ENCODE measurements at places on chromosomes 2 and 18.

GRCh38 chr2:233453111-233453915 is 99.0 kb downstream of the DGKD start:
- DNase-seq = no peak

GRCh38 chr2:33291278-33292013 is 185.0 kb upstream of the RASGRP3 start:
- DNase-seq = no peak

GRCh38 chr2:101150306-101151145 is 656 bp downstream of the TBC1D8 start:
- no peak for DNase-seq

DNA sequence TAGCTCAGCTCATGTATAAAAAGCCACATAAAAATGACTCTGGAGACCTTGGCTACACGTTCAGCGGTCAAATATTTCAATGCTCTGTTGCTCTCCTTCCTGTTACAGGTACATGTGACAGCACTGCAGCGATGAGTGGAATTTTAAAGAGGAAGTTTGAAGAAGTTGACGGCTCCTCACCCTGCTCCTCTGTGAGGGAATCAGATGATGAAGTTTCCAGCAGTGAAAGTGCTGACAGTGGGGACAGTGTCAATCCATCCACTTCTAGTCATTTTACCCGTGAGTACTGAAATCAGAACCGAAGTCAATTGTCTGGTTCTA is 125.4 kb downstream of the CSRNP3 start:
- DNase-seq = no peak

GRCh38 chr2:98648451-98648850 is 40.1 kb downstream of the UNC50 start:
- DNase-seq = no peak

- DNase-seq = no peak
Measured at GRCh38 chr2:241539616-241540374, 18.8 kb upstream of the BOK start.

- peak; percentile 92 for DNase-seq
Measured at GRCh38 chr2:127408004-127408806, 10.0 kb upstream of the PROC start.

DNA sequence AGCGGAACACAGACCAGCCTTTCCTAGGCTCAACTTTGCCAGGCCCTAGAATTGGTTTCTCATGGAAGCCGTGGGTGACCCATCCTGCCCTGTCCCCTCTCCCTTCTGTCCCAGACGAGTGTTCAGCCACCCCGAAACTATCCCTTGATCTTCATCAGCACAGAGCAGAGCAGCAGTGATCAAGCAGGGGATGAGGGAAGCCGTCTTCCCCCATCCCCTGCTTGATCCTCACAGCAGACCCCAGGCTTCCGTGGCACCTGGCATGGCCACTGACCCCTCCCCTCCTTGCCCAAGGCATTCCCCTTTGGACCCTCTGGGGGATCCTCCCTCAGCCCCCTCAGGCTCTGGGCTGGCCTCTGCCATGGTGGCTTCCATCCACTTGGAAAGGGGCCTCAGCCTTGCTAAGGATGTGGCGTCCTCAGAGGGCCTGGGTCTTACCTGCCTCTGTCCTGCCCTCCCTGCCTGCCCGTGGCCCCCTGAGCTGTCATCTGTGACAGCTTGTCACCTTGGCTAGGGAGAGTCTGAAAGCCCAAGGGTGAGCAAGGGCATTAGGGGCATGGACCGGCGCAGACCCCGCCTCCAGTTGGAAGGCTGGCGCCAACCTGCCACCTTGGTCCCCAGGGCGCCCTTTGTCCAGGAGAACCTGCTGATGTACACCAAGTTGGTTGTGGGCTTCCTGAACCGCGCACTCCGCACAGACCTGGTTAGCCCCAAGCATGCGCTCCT is 10.4 kb upstream of the CCDC74A start:
- no peak for DNase-seq

- no peak for DNase-seq
Measured at GRCh38 chr2:8851811-8852560, 14.6 kb upstream of the KIDINS220 start.

GRCh38 chr2:96887493-96888012 is 17.7 kb upstream of the SEMA4C start:
- DNase-seq = no peak

- no peak for DNase-seq
Measured at GRCh38 chr18:63004466-63005089, 289.2 kb downstream of the PHLPP1 start.

GRCh38 chr18:72846736-72847533 is 20.9 kb downstream of the NETO1 start:
- no peak for DNase-seq

DNA sequence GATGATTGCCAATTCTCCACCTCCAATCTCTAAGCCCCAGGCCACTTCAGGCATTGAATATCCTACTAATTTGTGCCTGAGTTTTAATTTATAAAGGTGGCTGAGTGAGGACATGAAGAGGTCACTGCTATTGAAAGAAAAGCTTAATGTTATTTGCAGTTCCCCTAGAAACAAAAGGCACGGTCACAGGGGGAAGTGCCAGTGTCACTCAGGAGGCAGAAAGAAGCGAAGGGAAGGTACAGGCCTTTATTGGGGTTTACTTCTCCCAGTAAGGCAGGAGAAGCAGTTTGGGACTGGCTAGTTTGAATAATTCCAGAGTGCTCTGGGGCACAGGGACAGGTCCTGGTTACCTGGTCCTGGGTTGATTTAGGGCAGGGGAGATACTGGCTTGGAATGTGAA is 1.7 kb upstream of the ABHD1 start:
- DNase-seq = no peak

DNA sequence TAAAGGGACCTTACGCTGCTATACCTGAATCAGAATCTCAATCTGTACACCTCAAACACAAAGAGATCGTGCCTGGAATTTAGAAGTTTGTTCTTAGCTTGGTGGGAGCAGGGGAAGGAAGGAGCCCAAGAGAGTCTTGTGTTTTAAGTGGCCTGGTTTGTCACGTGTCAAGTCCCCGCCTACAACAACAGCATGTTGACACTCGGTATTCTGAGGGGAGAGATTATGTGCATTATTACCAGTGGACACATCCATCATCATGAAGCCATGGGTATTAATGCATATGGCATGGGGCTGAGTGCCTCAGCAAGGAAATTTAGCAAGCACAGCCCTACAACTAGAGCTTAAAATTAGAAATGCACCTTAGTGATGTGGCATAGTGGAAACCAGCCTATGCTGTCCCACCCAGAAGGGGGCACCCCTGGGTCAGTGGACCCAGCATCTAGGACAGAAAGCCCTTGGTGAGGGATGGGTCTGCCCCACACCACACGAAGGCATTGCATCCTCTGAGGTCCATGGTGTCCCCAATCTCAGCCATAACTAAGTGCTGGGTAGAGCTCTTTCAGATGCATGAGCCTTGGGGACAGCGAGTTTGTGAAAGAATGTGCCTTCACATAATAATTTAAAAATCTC is 138.7 kb downstream of the MGAT5 start:
- DNase-seq = no peak

DNA sequence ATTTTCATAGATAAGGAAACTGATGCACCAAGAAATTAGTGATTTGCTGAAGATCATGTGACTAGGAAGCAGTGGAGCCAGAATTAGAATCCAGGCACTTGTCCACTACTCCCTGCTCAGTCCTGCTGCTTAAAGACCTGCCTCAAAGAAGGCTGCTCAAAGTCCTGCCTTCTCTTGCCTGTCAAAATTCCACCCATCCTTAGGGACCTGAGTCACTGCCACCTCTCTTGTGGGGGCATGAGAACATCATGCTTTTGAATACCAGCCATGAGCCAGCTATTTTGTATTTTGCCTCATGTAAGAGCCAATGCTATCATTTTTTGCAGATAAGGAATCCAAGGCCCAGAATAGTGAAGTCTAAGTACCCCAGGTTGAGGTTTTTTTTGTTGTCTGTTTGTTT is 47.1 kb downstream of the DDX1 start:
- DNase-seq = no peak

DNA sequence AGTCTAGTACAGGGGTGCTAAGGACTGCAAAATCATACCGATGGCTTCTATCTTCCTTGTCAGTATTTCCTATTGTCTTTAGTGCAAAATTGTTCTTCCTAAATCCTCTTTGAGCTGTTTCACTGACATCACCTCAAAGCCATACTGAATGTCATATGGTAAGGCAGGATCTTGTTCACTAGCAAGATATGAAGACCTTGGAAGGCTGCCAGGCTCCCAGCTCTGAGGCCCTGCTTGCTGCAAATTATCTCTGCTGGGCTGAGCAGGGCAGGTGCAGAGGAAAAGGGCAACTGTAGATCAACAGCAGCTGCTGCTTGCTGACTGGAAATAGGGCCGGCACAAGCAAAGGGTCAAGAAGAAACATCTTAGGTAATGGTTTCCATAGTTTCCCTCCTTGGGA is 58.2 kb downstream of the PMAIP1 start:
- peak; percentile 96 for DNase-seq

DNA sequence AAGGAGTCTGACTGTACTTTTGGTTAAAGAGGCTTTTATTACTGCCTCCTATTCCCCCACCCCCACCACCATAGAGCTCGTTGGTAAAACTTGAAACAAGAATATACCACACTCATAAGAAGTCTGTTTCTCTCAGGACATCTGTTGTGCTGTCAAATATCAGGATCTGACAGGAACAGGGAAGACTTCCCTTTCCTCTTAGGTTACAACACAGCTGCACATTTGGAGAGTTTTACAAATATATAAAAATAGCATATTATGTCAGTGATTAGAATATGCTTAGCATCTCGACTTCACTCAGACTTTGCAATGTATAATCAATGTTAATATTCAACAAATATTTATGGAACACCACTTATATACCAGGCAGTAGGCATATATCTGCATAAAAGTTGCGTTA is 439.6 kb upstream of the REG3G start:
- no peak for DNase-seq

DNA sequence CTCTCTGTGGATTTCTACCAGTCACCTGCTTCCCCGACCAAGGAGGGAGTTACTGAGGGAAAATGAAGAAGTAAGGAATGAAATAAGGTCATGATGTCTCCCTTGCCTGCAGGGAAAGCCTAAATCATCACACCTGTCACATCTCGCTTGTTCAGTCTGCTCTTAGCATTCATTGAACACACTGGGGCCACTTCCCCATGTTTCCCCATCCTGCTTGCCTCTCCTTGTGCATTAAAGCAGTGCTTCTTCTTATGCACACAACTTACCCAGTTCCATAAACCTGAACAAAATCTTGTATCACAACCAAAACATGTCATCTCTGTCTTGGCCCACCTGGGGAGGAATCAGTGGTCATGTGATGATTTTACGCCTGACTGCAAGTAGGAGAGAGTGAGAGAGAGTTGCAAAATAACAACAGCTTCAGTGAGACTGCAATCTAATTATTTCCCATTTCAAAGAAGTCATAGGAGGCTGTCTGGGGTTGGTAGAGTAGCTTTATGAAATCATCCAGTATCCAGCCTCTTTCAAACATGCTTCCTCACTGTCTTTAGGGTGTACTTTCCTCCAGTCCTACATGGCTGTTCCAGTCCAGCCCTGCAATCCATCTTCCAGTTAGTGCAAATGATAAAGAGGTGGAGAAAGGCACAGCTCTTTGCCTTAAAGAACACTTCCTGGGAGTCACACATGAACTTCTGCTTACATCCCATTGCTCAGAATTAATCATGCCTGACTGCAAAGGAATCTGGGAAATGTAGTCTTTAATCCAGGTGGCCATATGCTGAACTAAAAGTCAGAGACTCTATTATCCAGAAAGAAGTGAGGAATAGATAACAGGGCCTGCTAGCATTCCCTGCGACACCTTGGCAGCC is 220.1 kb downstream of the HAUS1 start:
- no peak for DNase-seq

DNA sequence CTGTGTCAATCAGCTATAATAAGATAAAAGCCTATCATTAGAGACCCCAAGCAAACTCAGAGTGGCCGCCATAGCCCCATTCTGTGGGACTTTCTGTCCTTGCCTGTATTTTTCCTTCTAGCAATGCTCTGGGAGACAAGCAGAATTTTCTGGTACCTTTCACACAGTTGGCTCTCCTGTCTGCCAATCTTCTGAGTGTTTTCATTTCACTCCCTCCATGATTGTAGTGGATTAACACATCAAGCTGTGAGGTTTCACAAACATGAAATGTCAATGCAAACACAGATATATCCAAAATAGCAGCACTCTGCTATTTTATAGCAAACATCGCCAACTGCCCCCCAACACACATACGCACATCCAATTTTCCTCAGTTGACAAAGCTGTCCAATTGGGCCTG is 64.9 kb downstream of the C1D start:
- no peak for DNase-seq

- no peak for DNase-seq
Measured at GRCh38 chr2:37737507-37737906, 66.1 kb upstream of the CDC42EP3 start.

GRCh38 chr2:225764346-225764745 is 364.8 kb downstream of the NYAP2 start:
- DNase-seq = no peak

DNA sequence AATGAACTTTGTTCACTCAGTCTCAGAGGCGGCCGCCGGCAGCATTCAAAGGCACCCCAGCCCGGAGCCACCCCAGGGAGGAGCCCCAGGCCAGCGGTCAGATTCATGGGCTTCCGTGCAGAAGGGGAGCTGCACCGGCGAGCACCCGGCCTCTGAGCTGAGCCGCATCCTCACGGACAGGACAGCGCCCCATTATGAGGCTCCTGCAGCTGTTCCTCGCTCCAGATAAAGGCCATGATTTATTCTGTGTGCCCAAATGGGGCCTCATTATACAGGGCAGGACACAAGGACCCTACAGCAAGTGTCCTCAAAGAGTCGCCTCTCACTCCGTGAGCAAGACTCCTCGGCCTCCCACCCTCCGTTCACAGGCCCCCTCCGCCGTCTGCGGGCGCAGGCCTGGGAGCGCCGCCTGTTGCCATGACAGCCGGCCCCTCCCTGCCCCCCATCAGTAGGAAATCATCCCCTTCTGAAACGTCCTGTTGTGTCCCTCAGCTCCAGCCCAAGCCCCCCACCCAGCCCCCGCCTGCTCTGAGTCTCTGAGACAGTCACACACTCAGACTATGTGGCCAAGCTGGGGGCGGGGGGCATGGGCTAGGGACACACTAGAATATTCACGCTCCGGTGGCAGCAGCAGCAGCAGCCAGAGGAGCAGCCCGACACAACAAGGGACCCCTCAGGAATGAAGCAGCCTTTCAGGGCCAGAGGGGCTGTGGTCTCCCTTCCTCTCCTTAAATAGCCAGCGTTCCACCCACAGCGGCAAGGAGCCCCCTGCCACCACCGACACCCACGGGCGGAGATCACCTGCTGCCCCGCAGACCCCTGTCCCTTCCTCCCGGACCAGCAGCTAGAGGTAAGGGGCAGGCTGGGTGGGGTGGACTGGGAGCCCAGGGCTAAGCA is at the start of gene GPR17:
GPR17 (plus strand) TSS at position 759 of the 897 bp plus-strand sequence. CDS start 4,583 bp downstream, outside the sequence.
- DNase-seq = no peak

DNA sequence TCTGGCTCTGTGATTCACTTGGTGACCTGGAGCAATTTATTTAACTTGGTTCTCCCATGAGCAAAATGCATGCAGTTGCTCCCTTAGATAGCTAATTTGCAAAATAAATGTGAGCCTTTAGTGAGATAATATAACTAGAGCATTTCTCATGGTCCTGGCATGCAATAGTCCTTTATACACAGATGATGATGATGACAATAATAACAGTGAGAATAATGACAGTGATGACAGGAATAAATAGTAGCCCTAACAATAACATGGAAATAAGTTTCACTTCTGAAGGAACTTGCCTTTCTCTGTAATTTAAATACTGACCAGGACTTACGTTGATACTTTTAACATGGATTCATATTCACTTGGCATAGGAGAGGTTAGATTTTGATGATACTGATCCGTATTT is 49.2 kb downstream of the LPIN1 start:
- DNase-seq = no peak

All from NCI-H510A (cell line).